ENCODE measurements at places on chromosomes 6 and 20.

- peak; percentile 16 for DNase-seq
Observed at GRCh38 chr6:108133594-108134179, 32.1 kb upstream of the NR2E1 start.

DNA sequence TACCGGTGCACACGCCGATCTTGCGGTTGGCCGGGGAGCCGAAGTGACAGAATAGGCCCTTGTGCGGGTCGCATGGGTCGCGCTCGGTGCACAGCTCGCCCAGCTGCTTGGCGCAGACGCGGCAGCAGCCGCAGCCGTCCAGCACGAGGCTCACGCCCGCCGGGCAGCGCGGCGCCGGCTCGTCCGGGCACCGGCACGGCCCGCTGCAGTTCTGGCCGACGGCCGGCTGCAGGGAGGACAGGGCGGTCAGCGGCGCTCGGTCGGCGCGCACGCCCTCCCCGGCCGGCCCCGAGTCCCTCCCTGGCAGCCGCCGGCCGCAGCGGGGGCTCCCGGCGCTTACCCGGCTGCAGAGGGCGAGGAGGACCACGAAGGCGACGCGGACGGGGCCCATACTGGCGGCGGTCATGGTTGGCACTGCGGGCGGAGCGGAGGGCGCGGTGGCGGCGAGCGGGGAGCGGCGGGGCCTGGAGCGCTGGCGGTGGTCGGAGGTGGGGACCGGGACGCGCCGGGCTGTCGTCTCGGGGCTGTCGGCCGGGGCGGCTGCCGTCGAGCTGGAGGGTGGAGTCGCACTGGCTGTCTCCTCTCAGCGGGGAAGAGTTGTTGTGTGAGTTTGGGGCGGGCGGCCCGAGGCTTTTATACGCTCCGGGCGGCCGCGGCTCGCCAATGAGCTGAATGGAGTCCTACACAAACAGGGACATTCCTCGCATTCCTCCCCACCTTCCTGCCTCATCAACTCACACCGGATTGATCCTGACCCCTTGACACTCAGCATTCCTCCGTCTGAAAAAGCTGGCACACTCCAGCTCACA is at the start of gene CCN2:
TSS of gene CCN2 (minus strand) at position 606 of the 809 bp plus-strand sequence. CDS start at position 406, 200 bp downstream.
- DNase-seq = peak; percentile 79

- DNase-seq = no peak
Observed at GRCh38 chr6:3119040-3119723, 671 bp downstream of the BPHL start.

GRCh38 chr6:161244725-161245124 is 29.1 kb downstream of the AGPAT4 start:
- no peak for DNase-seq

- DNase-seq = no peak
Observed at GRCh38 chr6:140438346-140438735, 1063.9 kb upstream of the CITED2 start.

GRCh38 chr20:19889011-19889953 is 127.9 kb upstream of the NAA20 start:
- no peak for DNase-seq

DNA sequence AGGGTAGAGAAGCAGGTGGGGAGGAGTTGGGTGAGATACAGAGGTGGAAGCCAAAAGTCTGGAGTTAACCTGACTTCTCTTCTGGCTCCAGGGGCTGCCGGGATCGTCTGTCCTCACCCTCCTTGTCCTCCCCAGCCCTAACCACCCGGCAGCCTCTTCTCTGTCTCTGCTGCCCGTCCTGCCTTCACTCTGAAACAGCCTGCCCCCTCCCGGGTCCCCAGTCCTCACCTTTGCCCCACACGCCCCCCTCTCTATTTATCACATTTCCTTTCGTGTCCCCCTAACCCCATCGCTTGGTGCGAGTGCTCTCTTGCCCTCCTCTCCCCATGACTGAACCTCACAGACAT is 5.7 kb downstream of the RING1 start:
- DNase-seq = no peak

DNA sequence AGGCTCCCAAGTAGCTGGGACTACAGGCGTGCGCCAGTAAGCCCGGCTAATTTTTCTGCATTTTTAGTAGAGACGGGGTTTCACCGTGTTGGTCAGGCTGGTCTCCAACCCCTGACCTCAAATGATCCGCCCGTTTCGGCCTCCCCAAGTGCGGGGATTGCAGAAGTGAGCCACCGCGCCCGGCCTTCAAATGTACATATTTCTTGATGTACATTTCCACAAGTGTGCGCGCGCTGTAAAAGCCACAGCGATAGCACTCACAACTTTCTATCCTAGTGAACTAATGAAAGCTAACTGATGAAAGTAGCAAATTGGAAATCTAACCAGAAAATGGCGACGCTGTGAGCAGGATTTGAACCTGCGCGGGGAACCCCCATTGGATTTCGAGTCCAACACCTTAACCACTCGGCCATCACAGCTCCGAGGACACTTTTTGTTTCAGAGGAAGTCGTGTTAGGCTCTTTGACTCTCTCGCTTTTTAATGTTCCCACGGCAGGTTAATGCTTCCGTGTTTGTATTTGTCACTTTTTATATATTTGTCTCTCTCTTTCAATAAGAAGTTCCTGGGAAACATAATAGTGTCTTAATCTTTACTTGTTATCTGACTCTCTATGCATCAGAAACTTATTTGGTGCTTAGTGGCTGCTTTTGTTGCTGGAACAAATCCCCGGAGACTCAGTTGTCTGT is 199.4 kb upstream of the ZNF184 start:
- DNase-seq = no peak

GRCh38 chr20:63913768-63914167 is 18.8 kb downstream of the DNAJC5 start:
- DNase-seq = no peak

DNA sequence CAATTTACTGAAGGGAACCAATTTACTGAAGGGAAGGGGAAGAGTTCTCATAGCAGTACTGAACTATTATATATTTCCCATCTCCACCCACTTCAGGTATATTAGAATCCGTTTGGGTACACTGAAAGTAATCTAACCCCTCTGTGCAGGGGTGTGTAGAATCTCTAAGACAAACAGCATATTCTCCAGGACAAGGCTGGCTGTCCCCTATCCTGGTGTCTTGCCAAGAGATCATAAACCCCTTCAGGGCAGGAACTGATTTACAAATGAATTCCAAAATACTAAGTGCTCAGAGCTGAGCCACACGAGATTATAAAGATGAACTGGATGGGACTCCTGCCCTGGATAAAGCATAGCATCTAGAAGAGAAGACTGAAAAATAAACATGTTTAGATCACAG is 9.2 kb downstream of the ASF1A start:
- DNase-seq = no peak

- no peak for DNase-seq
Observed at GRCh38 chr6:128412680-128413079, 107.7 kb downstream of the PTPRK start.

GRCh38 chr6:68597642-68598041 is 37.4 kb upstream of the ADGRB3 start:
- no peak for DNase-seq

DNA sequence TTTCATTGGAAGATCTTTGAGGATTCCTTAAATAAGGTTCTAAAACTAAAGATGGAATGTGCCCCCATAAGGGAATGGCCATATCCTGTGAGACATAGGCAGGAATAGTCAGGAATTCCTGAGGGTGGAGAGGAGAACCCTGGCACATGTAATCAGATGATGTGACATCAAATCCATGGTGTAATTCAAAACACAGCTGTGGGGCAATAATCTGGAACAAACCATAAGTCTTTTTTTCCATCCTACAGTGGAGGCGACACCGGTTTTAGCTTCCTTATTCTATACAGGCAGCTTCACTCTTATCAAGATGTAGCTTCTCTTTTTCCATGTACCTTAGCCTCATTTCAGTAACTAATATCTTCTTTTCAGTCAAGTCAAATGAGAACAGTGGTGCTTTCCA is 133.6 kb upstream of the CITED2 start:
- no peak for DNase-seq

DNA sequence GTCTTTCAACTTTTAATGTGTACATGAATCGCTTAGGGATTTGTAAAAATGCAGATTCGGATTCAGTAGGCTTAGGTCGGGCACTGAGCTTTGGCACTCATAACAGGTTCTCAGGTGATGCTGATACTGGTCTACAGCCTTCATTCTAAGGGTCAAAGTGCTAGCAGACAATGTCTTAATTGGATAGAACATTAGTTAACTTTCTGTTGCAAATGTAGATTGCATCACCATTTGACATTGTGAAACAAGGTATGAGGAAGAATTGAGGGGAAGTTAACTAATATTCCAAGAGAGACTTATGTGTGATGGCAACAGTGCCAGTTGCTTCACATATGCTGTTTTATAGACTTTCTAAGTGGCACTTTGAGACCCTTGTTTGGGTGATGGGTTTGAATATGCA is 86.9 kb downstream of the MLIP start:
- DNase-seq = no peak

- DNase-seq = no peak
Observed at GRCh38 chr20:40410028-40410427, 279.0 kb downstream of the MAFB start.

DNA sequence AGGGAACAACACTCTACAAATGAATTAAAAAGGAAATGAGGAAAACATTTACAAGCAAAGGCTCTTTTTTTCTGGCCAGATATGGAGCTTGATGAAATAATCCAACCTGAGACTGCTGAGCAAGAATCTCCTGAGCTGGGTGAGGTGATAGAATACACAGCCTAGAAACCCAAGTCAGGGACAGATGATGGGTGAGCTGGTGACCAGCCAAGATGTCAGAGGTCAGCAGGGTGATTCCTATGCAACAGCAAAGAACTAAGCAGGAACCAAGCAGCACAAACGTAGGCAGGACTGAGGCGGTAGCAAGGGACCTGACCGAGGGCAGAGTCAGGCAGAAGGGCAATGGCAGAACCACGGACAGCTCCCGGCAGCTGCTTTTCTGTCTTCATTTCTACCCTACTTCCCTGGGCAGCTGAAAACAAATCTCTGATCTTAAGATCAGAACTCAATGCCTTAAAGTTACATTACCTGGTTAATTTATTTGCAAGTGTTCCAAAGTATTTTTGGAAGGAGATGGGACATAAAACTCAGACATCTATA is 75.1 kb downstream of the CDC40 start:
- no peak for DNase-seq

DNA sequence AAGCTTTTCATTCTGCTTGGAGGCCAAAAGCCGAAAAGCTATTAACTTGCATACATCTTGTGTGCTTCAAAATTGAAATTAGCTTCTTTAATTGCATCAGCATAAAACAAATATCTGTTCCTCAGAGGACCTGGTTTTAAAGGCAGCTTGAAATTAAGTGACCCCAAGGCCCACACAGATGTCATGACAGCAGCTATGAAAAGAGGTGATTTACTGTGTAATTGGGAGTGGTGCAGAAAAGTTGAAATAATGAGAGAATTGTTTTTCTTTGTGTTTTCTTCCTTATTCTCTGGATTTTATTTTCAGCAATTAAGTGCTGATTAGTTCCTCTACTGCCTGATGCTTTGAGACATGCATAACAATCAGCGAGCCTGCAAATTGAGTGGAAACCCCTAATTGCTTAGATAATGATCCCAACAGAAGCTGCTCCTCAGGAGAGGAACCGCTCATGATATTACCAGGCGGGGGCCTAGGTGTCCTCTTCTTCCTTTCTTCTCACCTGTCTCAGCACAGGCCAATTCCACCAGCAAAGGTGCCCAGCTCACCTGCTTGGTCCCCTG is 34.1 kb upstream of the GGTLC1 start:
- DNase-seq = no peak

- DNase-seq = no peak
Observed at GRCh38 chr6:12297363-12298016, 7.3 kb downstream of the EDN1 start.

GRCh38 chr6:166317261-166318212 is 9.3 kb upstream of the PRR18 start:
- DNase-seq = no peak

- no peak for DNase-seq
Observed at GRCh38 chr6:160081398-160081797, 40.2 kb upstream of the SLC22A1 start.

GRCh38 chr20:48672324-48672723 is 155.5 kb downstream of the PREX1 start:
- no peak for DNase-seq

DNA sequence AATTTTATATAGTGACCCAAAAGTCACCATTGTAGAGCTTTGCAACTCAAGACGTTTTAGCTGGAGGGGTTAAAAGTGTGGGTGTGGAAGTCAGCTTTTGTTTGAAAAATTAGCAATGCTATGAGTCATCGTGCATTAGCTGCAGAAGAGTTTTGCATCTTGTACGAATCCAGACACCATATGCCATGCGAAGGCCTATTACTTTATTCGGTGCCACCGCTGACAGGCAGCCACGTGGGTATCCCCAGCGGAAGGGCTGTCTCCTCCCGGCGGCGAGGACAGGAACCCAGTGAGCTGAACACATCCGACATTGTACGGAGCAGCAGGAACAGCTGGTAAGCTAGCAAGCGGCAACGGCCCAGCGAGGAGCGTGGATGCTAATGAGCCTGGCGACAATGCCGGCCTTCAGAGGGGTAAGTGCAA is 84.4 kb downstream of the INSM1 start:
- no peak for DNase-seq

- DNase-seq = no peak
Observed at GRCh38 chr6:14806101-14806500, 439.8 kb upstream of the JARID2 start.

DNA sequence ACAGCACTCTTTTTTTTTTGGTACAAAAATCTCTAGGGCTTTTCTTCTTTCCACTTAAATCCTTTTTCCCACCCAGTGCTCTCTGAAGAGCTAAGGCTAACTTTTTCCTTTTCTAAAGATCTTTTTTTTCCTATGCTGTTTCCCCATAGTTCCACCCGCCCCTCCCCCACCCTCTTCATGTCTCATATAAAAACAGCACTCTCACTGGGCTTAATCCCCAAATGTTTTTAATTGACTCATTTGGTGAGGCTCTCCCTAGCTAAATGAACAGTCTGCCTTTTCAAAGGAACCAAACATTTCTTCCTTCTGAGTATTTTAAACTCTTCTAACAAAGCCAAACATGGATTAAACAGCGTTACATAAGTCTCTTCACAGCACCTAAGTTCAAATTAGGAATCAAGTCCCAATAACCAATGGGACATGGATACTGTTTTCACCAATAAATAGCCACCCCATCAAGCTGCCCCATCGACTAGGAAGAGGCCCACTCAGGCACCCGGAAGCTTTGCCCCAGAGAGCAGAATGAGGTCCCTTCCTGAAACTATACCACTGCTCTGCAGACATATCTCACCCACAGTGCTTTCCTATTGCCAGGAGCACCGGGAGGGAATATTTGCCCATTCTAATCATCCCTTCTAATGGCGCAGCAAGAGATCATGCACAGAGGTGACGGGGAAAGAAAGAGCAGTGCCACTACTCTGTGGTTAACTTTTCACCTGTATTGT is 63.7 kb downstream of the ATXN1 start:
- DNase-seq = no peak

- no peak for DNase-seq
Observed at GRCh38 chr20:64053841-64054661, 4.6 kb upstream of the SOX18 start.

DNA sequence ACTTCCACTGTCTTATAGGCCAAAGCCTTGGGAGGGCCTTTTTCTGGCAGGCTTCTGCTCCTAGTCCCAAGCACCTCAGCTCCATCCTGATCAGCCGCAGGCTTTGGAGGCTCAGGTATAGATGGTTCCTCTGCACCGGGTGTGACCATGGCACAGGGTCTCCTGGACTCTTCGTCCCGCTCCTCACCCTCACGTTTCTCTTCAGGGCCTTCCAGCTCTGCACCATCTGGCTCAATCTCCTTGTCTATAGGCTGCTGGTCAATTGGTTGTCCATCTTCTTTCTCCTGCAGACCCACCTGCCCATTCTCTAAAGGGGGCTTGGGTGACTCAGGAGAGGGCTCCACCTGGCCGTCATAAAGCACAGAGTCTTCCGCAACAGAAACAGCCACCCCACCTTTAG is 37.0 kb downstream of the BFSP1 start:
- no peak for DNase-seq

- no peak for DNase-seq
Observed at GRCh38 chr6:3748208-3749066, 3.1 kb downstream of the PXDC1 start.

Data from GOT3 (cell line).